Colonic mucosa (tissue), 4 donors: ENCODE measurements at places on chromosomes 12 and 14. TPM values are rescaled to one million over a fixed set of nuclear protein-coding genes. Genes with fewer than 3 reads are reported as not detected.

- no peak for DNase-seq
Observed at GRCh38 chr14:70392676-70393075, 24.2 kb downstream of the SYNJ2BP start.

- peak; percentile 70 for DNase-seq
Observed at GRCh38 chr14:102525219-102525928, 15.8 kb upstream of the ANKRD9 start.

GRCh38 chr14:50957296-50957695, 13.0 kb upstream of the PYGL start:
- no peak for DNase-seq

- DNase-seq = no peak
Observed at GRCh38 chr12:64943686-64944085, 119.2 kb downstream of the TBC1D30 start.

- peak; percentile 47 for DNase-seq
Observed at GRCh38 chr14:71720978-71721624, 211.1 kb upstream of the RGS6 start.

GRCh38 chr12:94247246-94247645, 98.9 kb downstream of the PLXNC1 start:
- no peak for DNase-seq

The PTPRO gene
- 28.3 TPM for total RNA-seq

The ADGRD1 gene
- 3.6 TPM for total RNA-seq

The TMTC1 gene
- 6.3 TPM for total RNA-seq

The DYRK2 gene
- 112 TPM for total RNA-seq

The TSPAN11 gene
- total RNA-seq = 1.3 TPM

- no peak for DNase-seq
Observed at GRCh38 chr12:71057330-71057729, 100.5 kb downstream of the TSPAN8 start.

DNA sequence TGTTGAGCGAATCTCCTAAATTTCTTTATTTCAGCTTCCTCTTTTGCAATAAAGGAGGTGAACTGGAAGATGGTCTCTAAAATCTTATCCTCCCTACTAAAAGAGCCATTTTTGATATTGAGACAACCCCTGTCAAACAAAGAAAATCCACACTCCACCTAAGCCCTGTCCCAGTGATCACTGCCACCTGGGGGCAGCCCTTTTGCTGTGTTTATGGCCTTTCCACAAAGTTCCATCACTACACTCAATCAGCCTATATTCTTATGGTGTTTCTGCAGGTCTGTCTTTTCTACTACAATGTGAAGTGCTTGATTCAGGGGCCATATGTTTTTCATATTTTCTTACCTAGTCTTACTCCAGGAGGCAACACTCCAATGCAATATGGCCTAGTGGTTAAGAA, 163.7 kb downstream of the BMP4 start:
- no peak for DNase-seq

DNA sequence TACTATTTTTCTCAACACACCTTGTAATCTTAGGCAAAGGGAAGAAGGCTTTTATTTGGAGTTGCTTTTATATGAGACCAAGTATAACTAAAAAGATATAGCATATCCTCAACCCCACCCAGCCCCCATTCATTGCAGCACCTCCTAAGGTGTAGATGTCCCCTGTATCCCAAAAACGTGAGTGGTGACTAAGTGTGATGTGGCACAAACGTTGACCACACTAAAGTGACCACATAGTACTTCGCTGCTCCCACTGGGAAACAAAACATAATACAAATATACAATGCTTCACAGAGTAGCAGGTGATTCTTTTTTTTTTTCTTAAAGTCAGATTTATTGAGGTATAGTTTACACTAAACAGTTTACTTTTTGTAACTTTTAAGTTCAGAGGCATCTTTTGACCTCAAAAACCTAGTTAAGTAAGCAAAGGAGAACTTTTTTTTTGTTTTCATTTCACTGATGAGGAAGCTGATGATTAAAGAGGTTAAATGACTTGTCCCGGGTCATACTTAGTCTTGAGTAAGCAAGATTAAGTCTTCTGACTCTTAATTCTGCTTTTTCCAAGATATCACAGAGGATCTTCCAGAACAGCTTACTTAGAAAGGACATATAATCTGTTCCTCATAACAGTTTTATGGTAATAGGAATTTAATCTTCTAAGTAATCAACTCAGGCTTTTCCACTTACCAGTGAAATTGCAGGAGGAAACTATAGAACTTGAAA, 245.2 kb upstream of the PLEKHG7 start:
- no peak for DNase-seq

DNA sequence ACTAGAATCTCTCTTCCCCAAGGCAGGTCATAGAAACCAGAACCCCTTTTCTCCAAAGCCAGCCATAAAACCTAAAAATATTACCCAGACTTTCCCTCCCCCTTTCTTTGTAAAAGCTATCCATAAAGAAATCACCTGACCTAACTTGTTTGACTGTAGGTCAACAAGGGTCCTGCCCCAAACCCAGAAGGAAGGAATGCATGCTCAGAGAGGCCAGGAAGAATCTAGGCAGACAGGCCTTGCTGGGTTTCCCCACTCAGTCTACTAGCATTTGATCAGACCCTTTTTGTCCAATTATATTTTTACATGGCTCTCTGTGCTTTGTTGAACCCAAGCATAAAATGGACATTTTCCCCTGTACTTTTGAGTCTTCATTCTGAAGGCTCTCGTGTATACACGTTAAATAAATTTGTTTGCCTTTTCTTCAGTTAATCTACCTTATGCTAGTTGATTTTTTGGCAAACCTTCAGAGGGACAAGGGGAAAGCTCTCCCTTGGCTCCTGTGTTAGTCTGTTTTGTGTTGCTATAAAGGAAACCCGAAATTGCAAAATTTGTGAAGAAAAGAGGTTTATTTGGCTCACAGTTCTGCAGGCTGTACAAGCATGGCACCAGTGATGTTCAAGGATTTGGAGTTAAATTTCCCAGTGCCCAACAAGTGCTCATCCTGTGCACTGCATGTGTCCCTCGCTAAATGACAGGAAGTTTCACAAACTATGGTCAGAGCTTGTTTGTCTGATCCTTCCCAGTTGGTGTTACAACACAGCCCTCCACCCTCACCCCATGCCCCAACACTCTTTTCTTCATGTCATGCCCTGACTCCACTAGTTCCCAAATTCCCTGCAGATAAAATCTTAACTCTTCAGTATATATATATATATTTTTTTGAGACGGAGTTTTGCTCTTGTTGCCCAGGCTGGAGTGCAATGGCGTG, 14.2 kb upstream of the RASSF3 start:
- DNase-seq = no peak

DNA sequence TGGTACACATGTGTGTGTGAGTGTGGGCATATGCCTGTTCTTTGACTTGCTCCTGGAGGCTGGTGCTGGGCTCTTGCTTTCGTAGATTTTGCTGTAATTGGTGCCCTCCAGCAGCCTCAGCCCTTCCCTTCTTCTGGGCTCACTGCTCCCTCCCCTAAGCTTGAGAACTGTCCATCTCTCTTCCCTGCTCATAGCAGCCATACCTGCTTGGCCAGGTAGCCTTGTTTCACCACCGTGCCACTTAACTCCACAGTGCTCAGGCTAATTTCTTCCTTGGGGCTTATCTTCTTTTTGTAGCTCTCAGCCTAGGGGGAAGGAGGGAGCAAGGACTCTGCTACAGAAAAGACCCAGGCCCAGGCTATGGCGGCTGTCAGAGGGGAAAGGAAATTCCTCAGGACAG, 19.8 kb downstream of the PLEK2 start:
- DNase-seq = no peak

The BMP4 gene
- total RNA-seq = 14.5 TPM

DNA sequence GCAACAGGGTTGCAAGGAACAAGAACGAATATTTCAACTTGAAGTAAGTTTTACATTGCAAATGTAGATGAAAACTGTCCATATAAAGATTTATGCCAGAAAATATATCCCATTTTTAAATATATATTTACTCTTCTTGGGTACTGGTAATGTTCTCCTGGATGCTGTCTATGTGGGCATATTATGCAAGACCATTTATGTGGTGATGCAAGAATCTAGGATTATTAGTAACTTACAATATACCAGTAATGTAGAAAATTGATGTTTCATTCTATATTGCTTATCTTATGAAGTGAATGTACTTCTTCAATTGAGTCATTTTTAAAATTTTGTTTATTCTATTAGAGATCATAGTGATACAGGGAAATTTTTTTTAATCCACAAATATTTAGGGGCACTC, 25.1 kb downstream of the FGFR1OP2 start:
- DNase-seq = no peak

DNA sequence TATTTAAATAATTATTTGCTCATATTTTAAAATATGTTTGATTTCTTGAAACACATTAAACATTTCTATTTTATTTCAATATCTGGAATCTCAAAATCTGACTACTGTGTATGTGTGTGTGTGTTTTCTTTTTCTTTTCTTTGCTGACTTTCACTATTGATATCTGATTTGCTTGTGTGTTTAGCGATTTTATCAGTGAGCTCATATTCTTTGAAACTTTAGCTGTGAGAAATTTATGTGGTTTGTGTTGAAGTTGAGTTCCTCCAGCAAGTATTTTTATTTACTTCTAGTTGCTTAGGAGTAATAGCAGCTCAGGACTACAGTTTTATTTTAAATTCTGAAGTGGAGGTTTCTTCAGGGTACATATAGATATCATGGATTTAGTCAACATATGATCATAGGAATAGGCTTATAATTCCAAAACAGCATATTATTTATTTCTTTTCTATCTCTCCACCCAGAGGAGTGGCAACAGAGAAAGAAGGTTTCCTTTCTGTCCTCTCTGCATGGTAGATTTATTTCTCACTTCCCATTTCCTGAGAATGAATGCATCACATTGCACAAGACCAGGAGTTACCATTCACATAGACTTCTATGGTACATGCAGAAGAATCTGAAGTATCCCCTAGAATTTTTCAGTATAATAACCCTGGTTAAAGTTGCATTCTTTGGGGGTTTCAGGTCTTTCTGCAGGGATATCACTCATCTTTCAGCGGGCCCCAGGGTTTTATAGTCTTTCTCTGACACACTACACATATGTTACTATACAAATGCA, 60.5 kb downstream of the PTPRQ start:
- no peak for DNase-seq
